Stimulated activated CD4-positive, alpha-beta T cell treated with anti-CD3 and anti-CD28 coated beads, Interleukin-1b, Interleukin-23, amount 100 ng/mL, for 48 hours (primary cell): ENCODE measurements at places on chromosomes 16 and 17.

DNA sequence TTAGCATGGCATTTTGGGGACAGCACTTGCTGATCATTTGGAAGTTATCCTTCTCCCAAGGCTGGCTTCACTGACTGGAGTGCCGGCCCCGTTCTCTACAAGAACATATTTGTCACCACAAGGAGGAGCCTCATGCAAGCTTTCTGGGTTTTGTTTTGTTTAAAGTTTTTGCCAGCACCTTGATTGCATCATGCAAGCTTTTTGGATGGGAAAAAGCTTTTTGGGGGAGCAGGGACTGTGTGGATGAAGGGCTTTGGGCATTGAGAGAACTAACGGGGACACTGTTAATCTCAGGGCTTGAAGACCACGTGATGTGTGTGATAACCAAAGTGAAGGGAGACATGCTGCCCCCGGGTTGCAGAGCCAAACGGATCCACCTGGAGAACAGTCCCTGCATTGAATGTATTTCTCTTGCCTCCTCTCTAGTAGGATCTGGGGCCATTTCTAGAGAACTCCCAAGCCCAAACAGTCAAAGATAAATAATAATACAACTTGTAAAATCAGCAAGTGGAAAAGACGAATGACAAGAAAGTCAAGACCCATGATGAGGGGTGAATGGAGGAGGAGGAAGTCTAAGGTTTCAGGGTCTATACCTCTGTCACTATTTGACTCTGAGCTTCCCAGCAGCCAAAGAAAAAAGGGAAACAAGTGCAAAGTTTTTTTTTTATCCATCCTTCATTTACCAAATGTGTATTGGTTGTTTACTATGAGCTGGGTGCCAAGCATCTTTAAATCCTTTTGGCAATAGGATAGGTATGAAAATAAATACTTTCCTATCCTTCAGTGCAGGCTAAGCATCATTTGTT lies 17.2 kb downstream of the TMEM114 start:
- DNase-seq = no peak

DNA sequence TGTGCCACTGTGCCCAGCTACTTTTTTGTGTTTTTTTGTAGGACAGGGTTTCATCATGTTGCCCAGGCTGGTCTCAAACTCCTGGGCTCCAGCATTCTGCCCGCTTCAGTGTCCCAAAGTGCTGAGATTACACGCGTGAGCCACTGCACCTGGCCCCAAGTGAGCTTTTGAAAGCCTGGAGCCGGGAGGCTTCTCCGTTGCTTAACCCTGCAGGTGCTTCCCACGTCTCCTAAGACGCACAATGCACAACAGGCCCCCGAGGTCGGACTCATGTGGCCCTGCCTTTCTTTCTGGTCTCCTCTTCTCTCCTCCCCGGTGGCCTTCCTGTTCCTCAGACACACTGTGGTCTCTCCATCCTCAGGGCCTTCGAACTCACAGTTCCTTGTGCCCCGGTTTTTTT lies 12.5 kb downstream of the RABEP2 start:
- DNase-seq = no peak

DNA sequence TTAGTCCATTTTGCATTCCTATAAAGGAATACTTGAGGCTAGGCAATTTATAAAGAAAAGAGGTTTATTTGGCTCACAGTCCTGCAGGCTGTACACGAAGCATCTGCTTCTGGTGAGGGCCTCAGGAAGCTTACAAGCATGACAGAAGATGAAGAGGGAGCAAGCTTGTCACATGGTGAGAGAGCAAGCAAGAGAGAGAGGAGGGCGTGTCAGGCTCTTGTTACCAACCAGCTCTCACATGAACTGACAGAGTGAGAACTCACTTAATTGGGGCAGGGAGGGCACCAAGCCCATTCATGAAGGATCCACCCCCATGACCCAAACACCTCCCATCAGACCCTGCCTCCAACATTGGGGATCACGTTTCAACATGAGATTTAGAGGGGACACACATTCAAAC lies 1.6 kb downstream of the CHCT1 start:
- DNase-seq = no peak

DNA sequence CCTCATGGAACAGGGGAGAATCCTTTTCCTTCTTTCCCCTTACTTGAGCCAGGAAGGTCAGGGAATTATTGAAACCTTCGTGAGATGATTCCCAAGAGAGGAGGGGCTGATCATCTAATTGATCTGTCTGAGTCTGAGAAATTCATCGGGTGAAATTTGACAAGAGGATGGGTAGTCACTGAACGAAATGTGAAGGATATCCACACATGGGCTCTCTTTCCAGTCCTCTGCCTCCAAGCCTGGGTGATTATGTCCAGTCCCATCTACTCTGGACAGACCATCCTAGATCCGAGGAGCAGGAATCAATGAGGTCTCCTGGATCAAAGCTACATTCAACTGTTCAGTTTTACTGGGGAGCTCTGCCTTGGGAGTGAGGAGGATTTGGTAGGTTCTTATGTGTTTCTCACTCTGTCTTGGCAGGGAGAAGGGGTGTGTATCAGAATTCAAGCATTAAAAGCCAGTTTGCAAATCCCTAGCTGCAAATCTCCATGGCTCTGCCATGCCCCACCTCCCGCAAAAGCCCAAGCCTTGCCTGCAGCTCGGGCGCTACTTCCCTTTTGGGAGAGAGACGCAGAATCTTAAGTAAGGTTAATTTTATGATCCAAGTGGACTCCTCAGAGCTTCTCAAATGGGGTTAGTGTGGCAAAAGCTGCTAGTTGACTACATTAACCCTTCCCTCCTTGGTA lies 47.1 kb upstream of the TEKT3 start:
- no peak for DNase-seq

- no peak for DNase-seq
Observed at GRCh38 chr16:56355221-56355620, 70.1 kb downstream of the AMFR start.

- DNase-seq = no peak
Observed at GRCh38 chr17:66739553-66739952, 95.4 kb upstream of the CACNG5 start.

DNA sequence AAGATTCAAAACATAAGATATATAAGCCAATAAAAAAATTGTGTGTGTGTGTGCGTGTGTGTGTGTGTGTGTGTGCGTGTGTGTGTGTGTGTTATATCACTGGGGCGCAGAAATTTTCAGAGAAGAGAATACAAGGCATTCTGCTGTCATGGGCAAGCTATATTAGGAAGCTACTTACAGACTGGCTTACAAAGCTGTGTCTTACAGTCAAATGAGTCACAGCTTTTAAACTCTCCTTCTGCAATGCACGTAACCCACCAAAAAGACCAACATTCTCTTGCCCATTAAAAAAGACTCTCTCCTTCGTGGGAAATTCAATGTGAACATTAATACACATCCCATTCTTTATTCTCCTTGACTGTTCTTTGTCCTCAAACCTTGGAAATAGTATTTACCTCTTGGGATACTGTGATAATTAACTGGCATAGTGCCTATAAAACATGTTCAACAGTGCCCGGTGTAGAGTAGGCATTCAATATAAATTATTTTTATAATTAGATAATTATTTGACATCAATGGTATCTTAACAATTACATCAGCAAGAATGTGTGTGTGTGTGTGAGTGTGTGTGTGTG lies 860.4 kb upstream of the SOX9 start:
- DNase-seq = no peak

- DNase-seq = no peak
Observed at GRCh38 chr16:85908444-85908843, 9.5 kb downstream of the IRF8 start.

DNA sequence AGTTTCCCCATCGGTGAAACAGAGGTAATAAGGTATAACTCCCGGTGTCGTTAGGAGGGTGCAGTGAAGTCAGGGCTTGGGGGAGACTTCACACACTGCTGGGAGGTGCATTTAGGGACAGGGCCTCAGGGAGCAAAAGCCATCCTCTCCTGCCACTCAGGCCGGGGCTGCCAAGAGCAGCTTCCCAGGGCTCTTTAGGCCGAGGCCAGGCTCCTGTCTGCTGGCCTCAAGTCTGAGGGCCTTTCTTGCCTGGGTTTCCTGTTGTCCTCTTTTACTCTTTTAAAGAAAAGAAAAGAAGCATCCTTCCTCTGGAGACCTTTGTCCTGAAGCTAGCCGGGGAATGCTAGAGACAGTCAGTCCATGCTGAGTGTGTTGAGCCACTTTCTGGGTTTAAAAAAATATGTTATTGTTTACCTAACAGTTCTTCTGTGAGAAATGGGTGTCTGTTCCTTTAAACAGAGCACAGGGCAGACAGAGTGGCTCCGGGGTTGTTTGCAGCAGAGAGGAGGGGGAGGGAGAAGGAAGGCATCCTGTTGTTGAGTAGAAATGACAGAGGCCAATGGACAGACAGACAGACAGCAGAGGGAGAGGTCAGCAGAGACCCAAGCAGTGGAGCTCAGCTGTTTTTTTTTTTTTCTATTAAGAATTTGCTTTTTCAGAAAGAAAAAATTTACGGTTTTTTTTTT lies 79.1 kb downstream of the C17orf67 start:
- no peak for DNase-seq

DNA sequence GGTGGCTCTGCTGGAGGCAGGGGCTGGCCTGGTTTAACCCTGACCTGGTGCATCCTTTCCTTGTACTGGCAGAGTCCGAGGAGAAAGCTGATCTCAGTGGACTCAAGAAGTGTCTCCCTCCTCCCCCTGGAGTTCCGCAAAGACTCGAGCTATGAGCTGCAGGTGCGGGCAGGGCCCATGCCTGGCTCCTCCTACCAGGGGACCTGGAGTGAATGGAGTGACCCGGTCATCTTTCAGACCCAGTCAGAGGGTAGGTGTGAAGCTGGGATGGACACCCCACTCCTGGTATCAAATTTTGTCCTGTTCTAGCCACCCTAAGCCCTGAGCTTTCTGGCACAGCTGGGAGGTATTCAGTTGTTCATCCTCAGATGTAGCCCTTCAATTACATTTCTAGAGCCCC lies 42.5 kb downstream of the IL21R start:
- DNase-seq = no peak

DNA sequence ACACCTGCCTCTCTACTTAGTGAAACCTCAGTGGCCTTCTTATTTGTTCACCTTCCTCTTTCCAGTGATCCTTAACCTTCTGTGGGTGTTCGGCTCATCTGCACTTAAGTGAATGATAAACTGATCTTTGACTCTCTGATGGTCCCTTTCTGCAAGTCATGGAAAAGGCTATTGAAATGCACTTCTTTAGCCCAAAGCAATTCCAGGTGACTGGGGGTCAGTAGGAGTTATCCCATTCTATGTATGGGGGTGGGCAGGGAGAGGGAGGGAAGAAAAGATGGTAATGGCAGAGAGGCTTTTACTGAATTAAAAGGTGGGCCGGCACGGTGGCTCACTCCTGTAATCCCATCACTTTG lies 170.8 kb downstream of the RGS9 start:
- no peak for DNase-seq
